ENCODE measurements at places on chromosomes 6 and 20. TPM values are rescaled to one million over a fixed set of nuclear protein-coding genes. Genes with fewer than 3 reads are reported as not detected.

GRCh38 chr6:141133836-141134235, 998.9 kb upstream of the GJE1 start:
- peak; percentile 3 for DNase-seq

GRCh38 chr6:142079130-142079529, 53.6 kb upstream of the GJE1 start:
- no peak for DNase-seq

DNA sequence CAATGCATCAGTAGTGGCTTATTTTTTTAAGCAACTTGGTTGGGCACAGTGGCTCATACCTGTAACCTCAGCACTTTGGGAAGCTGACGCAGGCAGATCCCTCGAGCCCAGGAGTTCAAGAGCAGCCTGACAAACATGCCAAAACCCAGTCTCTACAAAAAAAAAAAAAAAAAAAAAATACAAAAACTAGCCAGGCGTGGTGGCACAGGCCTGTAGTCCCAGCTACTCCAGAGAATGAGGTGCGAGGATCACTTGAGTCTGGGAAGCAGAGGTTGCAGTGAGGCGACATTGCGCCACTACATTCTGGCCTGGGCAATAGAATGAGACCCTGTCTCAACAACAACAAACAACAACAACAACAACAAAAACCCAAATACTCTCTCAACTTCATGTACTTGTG, 44.7 kb upstream of the XRN2 start:
- no peak for DNase-seq

- no peak for DNase-seq
Measured at GRCh38 chr20:34636648-34637047, 40.2 kb downstream of the PIGU start.

GRCh38 chr20:16744178-16744807, 3.9 kb upstream of the OTOR start:
- DNase-seq: no peak

GRCh38 chr6:4935486-4935885, 68.4 kb downstream of the RPP40 start:
- DNase-seq: no peak

DNA sequence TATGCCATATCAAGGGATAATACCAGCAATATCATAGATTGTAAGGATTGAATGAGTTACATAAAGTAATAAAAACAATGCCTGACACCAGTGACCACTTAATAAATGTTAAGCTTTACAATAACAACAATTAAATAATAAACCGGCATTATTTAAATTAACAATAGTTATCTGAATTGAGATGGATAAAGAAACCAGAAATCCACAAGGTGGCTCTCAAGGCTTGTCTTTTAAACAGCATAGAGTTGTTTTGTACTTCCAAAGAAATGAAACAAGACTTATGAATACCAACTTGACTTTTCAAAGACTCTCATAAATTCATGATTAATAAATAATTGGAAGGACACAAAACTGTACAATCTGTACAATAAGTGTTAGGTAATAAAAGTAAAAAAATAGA, 203.1 kb downstream of the ASCC3 start:
- DNase-seq: no peak

- no peak for DNase-seq
Measured at GRCh38 chr6:92376691-92377090, 1042.7 kb downstream of the EPHA7 start.

- no peak for DNase-seq
Measured at GRCh38 chr6:17258749-17259148, 22.4 kb upstream of the RBM24 start.

DNA sequence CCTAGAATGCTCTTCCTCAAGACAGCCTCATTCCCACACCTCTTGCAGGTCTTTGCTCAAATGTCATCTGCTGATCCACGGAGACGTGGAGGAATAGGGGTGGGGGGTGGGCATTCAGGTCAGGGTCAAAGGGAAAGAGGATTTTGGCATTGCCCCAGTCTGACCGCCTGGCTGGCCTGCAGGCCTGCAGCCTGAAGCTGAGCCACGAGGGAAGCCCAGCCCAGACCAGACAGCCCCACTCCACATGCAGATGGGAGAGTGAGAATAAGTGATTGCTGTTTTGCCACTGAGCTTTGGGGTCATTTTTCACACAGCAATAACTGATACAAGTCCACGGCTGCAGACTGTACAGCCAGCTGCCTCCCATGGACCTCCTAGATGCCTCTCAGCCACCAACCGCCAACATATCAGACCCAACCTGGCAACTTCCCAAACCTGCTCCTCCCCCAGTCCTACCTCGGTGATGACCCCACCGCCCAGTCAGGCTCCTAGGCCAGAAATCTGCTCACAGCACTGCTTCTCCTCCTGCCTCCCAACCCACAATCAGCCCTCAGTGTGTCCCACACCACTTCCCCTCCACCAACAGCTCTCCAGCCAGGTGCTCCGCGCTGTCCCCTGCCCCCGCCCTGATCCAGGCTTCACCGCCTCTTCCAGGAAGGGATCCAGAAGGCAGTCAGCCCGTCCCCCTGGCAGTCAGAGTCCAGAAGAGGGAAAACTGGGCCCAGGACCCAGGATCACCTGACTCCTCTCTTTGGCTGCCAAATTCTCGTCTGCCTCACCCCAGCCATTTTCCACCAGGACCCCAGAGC, 14.0 kb downstream of the KIAA1755 start:
- DNase-seq: no peak

- no peak for DNase-seq
Measured at GRCh38 chr6:43509142-43509983, 783 bp downstream of the LRRC73 start.

DNA sequence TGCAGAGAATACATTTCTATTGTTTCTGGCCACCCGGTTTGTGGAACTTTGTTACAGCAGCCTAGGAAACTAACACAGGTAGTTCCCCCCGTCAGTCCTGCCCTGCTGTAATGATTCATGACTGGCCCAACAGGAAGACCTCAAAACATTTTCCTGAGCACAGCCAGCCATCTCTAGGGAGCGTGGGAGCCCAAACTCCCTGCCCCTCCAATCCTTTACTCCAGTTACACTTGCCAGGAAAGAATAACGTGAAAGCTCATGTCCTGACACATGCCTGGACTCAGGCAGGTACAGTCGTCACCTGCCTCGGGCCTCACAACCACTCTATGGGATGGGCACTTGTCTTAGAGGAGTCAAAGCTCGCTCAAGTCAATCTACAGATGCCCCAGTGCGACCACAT, 8.4 kb downstream of the TXNDC5 start:
- no peak for DNase-seq

DNA sequence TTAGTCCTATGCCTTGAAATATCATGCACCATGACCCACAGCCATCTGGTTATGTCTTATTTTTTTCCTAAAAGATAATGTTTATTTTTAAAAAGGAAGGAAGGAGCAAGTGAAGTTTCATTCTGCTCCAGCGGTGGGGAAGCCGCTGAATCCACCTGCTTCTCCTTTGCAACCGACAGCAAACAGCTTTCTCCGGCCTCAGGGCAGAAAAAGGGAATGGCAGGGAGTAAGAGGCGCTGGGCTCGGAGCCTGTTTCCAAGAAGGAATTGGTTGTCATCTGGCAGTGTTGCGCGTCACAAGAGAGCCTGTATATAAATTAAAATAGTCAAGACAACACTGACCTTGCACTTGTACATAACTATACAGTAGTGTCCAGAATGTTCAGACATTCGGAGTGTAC, 14.2 kb downstream of the GFRA4 start:
- no peak for DNase-seq

GRCh38 chr6:106927531-106928398, 46.8 kb downstream of the CD24 start:
- DNase-seq: peak; percentile 53

DNA sequence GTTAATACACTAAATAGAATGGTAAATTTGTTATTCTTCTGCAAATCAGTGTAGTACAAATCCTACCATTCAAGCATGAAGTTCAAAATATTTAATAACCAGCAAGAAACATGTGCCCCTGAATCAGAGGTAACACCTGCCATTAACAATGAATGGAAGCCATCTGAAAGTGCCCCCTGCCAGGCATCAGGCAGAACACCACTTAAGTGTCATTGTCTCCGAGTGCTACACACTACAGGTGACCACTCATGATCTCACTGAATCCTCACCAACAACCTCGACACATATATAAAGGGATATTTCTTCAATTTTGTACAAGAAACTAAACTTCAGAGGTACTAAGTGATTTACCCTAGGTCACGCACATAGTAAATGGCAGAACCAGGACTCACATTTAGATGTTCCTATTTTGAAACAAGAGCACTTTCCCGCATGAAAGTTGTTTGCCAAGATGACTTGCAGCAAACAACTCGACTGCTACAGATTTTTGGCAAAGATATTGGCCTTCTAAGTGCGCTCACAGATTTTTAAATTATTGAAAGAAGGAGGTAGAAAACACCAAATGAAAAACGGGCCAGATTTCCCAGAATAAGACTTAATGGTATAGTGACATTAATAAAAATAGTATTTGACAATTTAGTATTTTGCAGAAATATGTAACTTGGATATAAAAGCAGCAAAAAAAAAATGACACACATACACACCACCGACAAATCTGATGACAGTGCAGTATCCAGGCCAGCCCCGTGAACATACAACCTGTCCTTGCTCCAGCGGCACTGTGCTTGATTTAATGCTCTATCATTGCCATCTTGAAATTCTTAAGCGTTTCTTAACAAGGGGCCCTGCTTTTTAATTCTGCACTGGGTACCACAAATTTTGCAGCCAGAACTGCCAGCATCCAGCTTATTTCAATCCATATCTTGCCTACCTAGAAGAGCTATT, 274.5 kb downstream of the ALDH8A1 start:
- no peak for DNase-seq

GRCh38 chr6:11333132-11333849, 100.8 kb upstream of the NEDD9 start:
- DNase-seq: no peak

DNA sequence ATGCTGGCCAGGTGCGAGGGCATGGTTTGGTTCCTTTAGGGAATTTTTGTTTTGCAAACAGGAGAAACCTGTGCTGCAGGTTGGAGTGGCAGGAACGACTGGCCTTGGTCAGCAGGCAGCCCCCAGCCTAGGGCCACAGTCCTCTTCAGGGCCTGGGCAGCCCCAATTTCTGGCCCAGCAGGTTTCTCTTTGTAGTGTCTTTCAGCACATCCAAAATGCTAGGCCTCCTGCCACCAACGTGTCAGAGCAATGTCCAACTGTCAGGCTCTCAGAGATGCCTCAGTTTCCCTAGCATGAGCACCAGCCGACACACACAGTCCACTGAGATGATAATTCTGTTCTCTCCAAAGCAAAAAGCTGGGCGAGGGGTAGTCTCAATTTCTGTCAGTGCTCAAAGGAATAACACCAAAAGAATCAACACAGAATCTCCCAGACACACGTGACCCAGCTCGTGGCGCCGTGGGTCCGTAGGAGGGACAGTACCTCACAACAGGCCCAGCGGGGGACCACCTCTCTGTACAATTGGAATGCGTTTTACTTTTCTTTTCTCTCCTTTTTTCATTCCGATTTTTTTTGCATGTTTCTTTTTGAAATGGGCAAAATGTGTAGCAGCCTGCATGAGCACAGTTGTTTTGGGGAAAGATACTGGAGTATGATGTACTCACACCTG, 125.9 kb downstream of the TAF4 start:
- DNase-seq: no peak

- no peak for DNase-seq
Measured at GRCh38 chr20:56964901-56965300, 301.5 kb downstream of the BMP7 start.

Gene C4A
- total RNA-seq: 0.27 TPM

Gene CGAS
- 46.2 TPM for total RNA-seq

Gene RAD21L1
- total RNA-seq: 0.63 TPM

Gene POPDC3
- 33.3 TPM for total RNA-seq

Gene MBOAT1
- total RNA-seq: 10.5 TPM

Gene GTSF1L
- total RNA-seq: not detected

Gene BNIP5
- total RNA-seq: not detected

Gene BPIFB2
- total RNA-seq: not detected
